ENCODE measurements at places on chromosomes 2 and 18. TPM values are rescaled to one million over a fixed set of nuclear protein-coding genes. Genes with fewer than 3 reads are reported as not detected.
A peak's percentile ranks its signal among the peaks of the same experiment; 100 is the strongest.

- DNase-seq = no peak
- H3K36me3 ChIP-seq = no peaks in the 10 kb centered on the region
- H3K27ac ChIP-seq = no peak overlapping the region
- H3K4me3 ChIP-seq = no peak overlapping the region
Measured at GRCh38 chr2:5990086-5990485, 297.9 kb downstream of the SOX11 start.

GRCh38 chr2:240412975-240413812 lies 22.3 kb upstream of the GPC1 start:
- no peak overlapping the region for H3K4me3 ChIP-seq
- no peak overlapping the region for H3K27ac ChIP-seq
- H3K36me3 ChIP-seq = no peaks in the 10 kb centered on the region

GRCh38 chr2:96881349-96882195 lies 11.7 kb upstream of the SEMA4C start:
- H3K27ac ChIP-seq = peak overlapping the region; percentile 34
- DNase-seq = no peak
- H3K36me3 ChIP-seq = no peaks in the 10 kb centered on the region
- no peak overlapping the region for H3K4me3 ChIP-seq

GRCh38 chr2:195498176-195498575 lies 158.8 kb upstream of the SLC39A10 start:
- H3K27ac ChIP-seq = no peak overlapping the region
- H3K27me3 ChIP-seq = no peaks in the 10 kb centered on the region
- H3K4me1 ChIP-seq = no peaks in the 10 kb centered on the region
- H3K4me3 ChIP-seq = no peak overlapping the region
- no peaks in the 10 kb centered on the region for H3K36me3 ChIP-seq

DNA sequence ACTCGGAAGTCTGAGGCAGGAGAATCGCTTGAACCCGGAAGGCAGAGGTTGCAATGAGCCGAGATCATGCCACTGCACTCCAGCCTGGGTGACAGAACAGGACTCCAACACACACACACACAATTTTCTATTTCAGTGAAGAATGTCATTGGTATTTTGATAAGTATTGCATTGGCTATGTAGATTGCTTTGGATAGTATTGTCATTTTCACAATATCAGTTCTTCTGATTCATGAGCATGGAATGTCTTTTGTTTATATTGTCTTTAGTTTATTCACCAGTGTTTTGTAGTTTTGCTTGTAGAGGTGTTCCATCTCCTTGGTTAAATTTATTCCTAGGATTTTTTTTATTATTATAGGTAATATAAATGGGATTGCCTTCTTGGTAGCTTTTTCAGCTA lies 693.4 kb upstream of the SYT4 start:
- H3K27me3 ChIP-seq = no peaks in the 10 kb centered on the region
- no peak overlapping the region for H3K27ac ChIP-seq
- DNase-seq = no peak
- no peak overlapping the region for H3K4me3 ChIP-seq
- no peaks in the 10 kb centered on the region for H3K4me1 ChIP-seq
- no peaks in the 10 kb centered on the region for H3K36me3 ChIP-seq

DNA sequence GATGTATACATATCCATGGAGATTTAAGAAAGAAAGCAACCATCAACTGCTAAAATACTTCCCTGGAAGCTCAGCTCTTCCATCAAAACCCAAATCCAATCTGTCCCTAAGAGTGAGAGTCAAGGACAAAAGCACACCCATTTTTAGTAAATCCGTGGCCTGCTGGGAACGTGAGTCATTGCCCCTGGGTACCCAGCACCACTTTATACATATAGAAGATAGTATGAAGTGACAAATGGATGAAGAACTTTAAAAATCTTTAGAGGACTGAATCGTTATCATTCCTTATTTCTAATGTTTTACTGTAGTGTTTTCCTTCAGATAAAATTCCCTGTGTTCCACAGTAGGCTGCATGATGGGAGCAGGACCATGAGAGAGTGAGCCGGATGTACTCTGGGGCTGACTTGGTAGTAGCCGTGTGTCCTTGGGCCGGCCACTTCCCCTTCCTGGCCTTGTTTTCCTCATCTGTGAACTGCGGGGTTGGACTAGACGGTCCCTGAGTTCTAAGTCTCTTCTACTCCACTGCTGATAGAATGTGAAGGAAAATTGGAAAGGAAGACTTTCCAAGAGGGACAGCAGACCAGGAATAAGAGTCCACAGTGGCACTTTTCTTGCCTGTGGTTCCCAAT lies 28.5 kb upstream of the CEP68 start:
- H3K27ac ChIP-seq = no peak overlapping the region
- H3K4me3 ChIP-seq = no peak overlapping the region
- H3K4me1 ChIP-seq = peaks cover 21% of the 10 kb centered on the region
- H3K36me3 ChIP-seq = no peaks in the 10 kb centered on the region

DNA sequence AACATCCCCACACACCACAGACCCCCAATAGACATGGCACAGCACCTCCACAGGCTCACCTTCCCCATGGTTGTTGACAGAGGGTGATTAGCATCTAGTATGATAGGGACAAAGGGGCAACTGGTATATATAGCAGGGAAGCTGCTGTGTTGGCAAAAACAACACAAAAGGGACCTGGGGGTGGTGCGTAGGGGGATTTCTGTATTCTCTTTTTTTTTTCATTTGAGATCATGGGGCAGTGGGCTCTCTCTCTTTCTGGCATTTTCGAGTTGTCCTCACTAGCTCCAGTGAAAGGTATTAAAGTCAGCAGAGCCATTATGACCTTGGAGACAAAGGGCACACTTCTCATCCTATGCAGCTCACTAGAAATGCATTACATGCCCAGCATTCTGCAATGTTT lies at the start of gene CRYGA:
Gene CRYGA (minus strand): TSS at position 101 of the 400 bp plus-strand sequence. CDS start 33 bp downstream, at position 68.
- no peak within 1 kb of the TSS for H3K4me3 ChIP-seq
- H3K27ac ChIP-seq = no peak within 1 kb of the TSS
- DNase-seq = no peak

- H3K4me1 ChIP-seq = no peaks in the 10 kb centered on the region
- no peaks in the 10 kb centered on the region for H3K27me3 ChIP-seq
- DNase-seq = no peak
Measured at GRCh38 chr2:4135765-4136164, 432.4 kb downstream of the DCDC2C start.

- DNase-seq = no peak
- peaks cover 42% of the 10 kb centered on the region for H3K36me3 ChIP-seq
- H3K27ac ChIP-seq = no peak overlapping the region
- H3K4me3 ChIP-seq = no peak overlapping the region
Measured at GRCh38 chr2:151777935-151778334, 43.7 kb upstream of the NEB start.

- H3K4me1 ChIP-seq = no peaks in the 10 kb centered on the region
- no peaks in the 10 kb centered on the region for H3K27me3 ChIP-seq
- H3K27ac ChIP-seq = no peak overlapping the region
- no peak overlapping the region for H3K4me3 ChIP-seq
Measured at GRCh38 chr2:80489717-80490116, 185.2 kb upstream of the LRRTM1 start.

GRCh38 chr18:63590373-63590772 lies 3.2 kb downstream of the SERPINB13 start:
- DNase-seq = no peak
- no peaks in the 10 kb centered on the region for H3K4me1 ChIP-seq
- H3K27ac ChIP-seq = no peak overlapping the region
- no peaks in the 10 kb centered on the region for H3K27me3 ChIP-seq
- no peaks in the 10 kb centered on the region for H3K36me3 ChIP-seq

- peaks cover 8% of the 10 kb centered on the region for H3K4me1 ChIP-seq
- no peak for DNase-seq
- H3K36me3 ChIP-seq = no peaks in the 10 kb centered on the region
- no peak overlapping the region for H3K27ac ChIP-seq
- H3K27me3 ChIP-seq = no peaks in the 10 kb centered on the region
- no peak overlapping the region for H3K4me3 ChIP-seq
Measured at GRCh38 chr2:215460682-215461382, 25.0 kb upstream of the FN1 start.

The UGT1A9 gene
- total RNA-seq = not detected

The DSG4 gene
- total RNA-seq = not detected

The TSPYL6 gene
- total RNA-seq = not detected

The HTR2B gene
- 0.77 TPM for total RNA-seq

The FAM110C gene
- total RNA-seq = 1.6 TPM

The AMER3 gene
- not detected for total RNA-seq
